Mammary microvascular endothelial cell (primary cell): ENCODE measurements at places on chromosomes 3 and 15. TPM values are rescaled to one million over a fixed set of nuclear protein-coding genes. Genes with fewer than 3 reads are reported as not detected.

Gene MESP2
- not detected in 2 replicates for total RNA-seq

Gene SLC6A1
- total RNA-seq: not detected in 2 replicates

Gene SLC24A5
- not detected in 2 replicates for total RNA-seq

Gene TMEM207
- not detected in 2 replicates for total RNA-seq

Gene CKMT1B
- not detected in 2 replicates for total RNA-seq

Gene FYCO1
- 11.9 and 14.6 TPM in 2 replicates for total RNA-seq

Gene UPK1B
- not detected in 2 replicates for total RNA-seq

Gene KIF7
- 5.0 TPM in 2 replicates for total RNA-seq

Gene CSPG4
- under 0.01 TPM in 1 of 2 replicates, not detected in the other for total RNA-seq

Gene LSAMP
- not detected in 2 replicates for total RNA-seq

Gene TRIM42
- total RNA-seq: not detected in 2 replicates

Gene SH3BP5
- total RNA-seq: 50.7 and 51.1 TPM in 2 replicates

Gene SERPINI2
- total RNA-seq: not detected in 2 replicates

Gene PLA2G4E
- not detected in 2 replicates for total RNA-seq

Gene COL6A5
- not detected in 2 replicates for total RNA-seq

Gene IGSF11
- not detected in 2 replicates for total RNA-seq

Gene SLC28A2
- total RNA-seq: not detected in 2 replicates

Gene ALS2CL
- 9.8 and 11.2 TPM in 2 replicates for total RNA-seq

Gene MRPS22
- total RNA-seq: 71.0 and 89.1 TPM in 2 replicates

Gene RASGRP1
- total RNA-seq: under 0.01 and 0.05 TPM in 2 replicates

Gene LRIG1
- 3.7 and 3.8 TPM in 2 replicates for total RNA-seq

Gene POLQ
- total RNA-seq: 5.4 and 5.8 TPM in 2 replicates

Gene IGF2BP2
- total RNA-seq: 42.8 and 45.0 TPM in 2 replicates
